COR-L47 (cell line): ENCODE measurements at places on chromosomes 12 and 14.
A peak's percentile ranks its signal among the peaks of the same experiment; 100 is the strongest.

- DNase-seq = peak; percentile 85
Observed at GRCh38 chr14:89207925-89208328, 209.1 kb downstream of the FOXN3 start.

- DNase-seq = no peak
Observed at GRCh38 chr12:108699955-108700563, 31.3 kb downstream of the CORO1C start.

- peak; percentile 43 for DNase-seq
Observed at GRCh38 chr12:52691076-52691840, 11.1 kb upstream of the KRT1 start.

- no peak for DNase-seq
Observed at GRCh38 chr14:87343652-87344051, 649.3 kb downstream of the GALC start.

GRCh38 chr12:56257491-56258067 lies 605 bp downstream of the ANKRD52 start:
- peak; percentile 33 for DNase-seq

DNA sequence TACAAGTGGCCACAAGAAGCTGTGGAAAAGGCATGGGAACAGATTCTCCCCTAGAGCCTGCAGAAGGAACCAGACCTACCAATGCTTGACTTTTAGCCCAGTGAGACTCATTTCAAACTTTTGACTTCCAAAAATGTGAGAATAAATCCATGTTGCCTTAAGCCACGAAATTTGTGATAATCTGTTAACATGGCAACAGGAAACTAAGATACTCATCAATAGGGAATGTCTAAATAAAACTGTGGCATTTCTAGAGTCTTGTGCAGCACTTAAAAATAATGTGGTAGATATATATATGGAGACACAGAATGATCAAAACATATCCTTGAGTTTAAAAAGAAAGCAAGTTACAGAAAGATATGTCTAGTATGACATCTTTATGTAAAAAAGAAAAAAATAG lies 12.0 kb downstream of the HECTD4 start:
- no peak for DNase-seq

DNA sequence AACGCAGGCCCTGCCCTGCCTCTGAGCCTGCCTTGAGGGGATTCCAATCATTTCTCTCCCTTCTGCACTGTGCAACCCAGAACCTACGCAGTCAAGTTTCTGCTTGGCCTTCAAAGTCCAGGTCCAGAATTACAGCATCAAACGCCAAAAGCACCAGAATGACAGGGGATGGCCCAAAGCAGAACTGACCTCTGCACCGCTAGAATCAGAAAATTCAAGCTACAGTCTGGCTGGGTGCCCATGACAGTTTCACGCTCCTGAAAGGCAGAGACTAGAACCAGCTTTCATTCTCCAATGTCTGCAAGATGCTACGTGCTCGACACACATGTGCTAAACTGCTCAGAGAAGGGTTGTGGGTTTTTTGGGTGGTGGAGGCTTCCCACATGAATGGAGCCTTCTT lies 4.1 kb downstream of the CLMN start:
- DNase-seq = no peak

GRCh38 chr12:103785243-103786031 lies 55.6 kb downstream of the NT5DC3 start:
- no peak for DNase-seq

DNA sequence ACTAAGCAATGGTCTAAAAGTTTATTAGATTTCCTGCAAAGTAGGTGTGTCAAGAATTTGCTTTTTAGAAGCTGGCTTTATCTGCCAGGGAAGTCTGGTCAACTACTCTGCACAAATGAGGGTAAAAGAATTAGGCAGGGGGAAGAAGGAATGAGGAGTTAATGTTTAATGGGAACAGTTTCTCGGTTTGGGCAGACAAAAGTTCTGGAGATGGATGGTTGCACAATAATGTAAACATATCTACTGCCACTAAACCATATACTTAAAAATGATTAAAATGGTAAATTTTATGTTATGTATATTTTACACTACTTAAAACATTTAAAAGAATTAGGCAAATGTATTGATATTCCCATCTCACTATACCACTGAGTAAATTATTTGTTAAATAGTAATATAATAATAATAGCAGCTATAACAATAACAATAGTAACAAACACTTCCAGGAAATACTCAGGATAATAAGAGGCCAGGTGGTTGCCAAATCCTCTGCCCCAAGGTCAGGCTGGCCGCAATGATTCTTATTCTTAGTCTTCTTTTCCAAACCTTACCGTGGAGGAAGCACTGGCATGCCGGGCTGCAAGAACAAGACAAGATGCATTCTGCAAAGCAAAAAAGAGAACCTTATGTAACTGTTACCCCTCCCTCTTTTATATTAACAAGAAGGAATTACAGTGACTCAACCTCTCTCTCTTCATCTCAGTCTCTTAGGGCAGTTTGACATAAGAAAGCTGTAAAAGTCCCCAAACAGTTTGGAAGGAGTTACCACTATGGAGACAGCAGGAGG lies 13.9 kb downstream of the CS start:
- DNase-seq = no peak

- no peak for DNase-seq
Observed at GRCh38 chr12:31323391-31324115, 2.4 kb downstream of the SINHCAF start.

DNA sequence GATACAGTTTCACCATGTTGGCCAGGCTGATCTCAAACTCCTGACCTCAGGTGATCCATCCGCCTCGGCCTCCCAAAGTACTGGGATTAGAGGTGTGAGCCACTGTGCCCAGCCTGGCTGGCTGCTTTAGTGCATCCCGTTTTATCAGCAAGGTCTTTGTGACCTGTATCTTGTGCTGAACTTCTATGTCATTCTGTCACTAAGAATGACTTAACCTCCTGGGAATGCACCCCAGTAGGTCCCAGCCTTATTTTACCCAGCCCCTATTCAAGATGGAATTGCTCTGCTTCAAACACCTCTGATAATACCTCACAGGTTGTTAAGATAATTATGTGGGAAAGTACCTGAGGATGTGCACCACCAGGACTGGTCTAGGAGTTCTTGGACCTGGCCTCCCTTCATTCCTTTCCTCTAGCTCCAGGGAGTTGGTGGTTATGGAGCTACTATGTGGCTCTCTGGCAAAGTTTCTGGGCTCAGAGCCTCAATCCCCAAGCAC lies 26.1 kb upstream of the JPH4 start:
- DNase-seq = no peak

GRCh38 chr12:50222275-50222783 lies 55.2 kb upstream of the CERS5 start:
- DNase-seq = no peak

DNA sequence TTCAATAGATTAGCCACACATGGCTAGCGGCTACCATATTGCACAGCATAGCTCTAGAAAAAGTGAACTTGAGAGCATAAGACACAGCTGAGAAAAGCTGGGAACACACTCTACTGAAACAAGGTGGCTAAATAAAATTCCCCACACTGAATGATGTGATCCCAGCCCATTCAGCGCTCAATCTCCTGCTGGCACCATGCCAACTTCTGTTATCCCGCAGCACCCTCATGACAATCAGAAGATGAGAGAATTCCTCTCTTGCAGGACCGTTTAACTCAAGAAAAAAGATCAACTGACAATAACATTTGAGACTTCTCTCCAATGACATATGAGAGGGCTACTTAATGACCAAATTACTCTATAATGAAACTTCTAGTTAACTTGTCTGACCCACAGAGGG lies 115.4 kb downstream of the ADAMTS20 start:
- DNase-seq = no peak

- DNase-seq = peak; percentile 26
Observed at GRCh38 chr12:30877105-30877875, 49.3 kb upstream of the TSPAN11 start.

- DNase-seq = no peak
Observed at GRCh38 chr14:93096691-93097322, 18.9 kb downstream of the ITPK1 start.

GRCh38 chr14:78227248-78228077 lies 57.3 kb downstream of the NRXN3 start:
- DNase-seq = no peak

- peak; percentile 86 for DNase-seq
Observed at GRCh38 chr14:37197421-37198272, at the start of gene MIPOL1. Gene MIPOL1, plus strand, starts transcription at chr14:37197937. Its CDS starts 49,952 bp downstream, at chr14:37247889.

DNA sequence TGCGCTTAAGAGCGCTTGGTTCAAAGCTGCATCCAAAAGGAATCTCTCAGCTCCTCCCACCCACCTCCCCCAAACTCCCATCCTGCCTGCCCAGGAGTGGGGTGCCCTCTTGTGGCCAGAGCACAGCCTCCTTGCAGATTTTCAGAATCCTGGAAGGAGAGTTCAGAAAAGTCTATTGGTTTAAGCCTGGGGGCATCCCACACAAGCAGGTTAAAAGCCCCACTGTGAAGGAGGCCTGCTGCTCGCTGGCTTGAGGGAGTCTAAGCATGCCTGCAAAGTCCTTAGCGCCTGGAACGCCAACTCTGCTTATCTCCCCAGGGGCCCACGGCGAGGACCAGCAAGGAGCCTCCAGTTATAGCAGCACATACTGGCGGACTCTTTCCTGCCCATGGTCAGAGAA lies 297.1 kb downstream of the KSR2 start:
- peak; percentile 35 for DNase-seq

- no peak for DNase-seq
Observed at GRCh38 chr12:92927436-92928281, 1.4 kb downstream of the EEA1 start.

DNA sequence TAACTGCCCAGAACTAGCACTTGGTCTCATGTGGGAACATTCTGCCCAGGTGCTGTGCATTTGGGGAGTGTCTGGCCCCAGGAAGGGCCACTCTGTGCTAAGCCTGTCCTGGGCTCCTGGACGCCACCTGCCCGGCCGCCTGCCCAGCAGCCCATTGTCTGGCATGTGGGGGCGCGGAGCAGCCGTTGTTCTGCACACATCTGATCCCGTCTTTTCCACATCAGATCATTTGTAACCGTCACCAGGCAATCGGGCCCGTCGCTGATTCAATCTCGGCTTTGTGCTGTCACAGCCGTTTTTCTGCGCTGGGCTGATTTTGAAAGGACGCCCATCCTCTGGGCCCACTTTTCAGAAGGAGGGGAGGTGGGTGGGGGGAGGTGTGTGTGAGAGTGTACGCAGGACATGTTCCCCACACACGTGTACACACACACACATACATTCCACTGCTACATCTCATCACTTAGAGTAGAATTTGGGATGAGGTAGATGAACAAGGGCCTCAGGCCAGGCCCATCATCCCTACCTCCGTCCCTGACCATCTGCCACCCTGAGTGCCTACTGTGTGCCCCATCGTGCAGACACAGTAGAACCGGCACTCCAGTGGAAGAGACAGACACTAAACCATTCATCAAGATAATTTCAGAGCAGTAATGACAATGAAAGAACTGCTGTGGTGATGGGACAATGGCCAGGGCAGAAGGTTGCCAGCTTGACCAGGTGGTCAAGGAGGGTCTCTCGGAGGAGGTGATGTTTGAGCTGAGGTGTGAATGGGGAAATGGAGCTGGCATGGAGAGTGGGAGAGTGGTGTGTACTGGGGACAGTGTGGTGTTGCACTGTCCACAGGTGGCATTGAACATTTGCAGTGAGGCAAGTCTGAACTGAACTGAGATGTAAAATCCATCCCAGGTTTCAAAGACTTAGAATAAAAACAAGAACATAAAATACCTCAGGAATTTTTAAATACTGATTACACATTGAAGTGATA lies 19.0 kb downstream of the FAM222A start:
- no peak for DNase-seq

DNA sequence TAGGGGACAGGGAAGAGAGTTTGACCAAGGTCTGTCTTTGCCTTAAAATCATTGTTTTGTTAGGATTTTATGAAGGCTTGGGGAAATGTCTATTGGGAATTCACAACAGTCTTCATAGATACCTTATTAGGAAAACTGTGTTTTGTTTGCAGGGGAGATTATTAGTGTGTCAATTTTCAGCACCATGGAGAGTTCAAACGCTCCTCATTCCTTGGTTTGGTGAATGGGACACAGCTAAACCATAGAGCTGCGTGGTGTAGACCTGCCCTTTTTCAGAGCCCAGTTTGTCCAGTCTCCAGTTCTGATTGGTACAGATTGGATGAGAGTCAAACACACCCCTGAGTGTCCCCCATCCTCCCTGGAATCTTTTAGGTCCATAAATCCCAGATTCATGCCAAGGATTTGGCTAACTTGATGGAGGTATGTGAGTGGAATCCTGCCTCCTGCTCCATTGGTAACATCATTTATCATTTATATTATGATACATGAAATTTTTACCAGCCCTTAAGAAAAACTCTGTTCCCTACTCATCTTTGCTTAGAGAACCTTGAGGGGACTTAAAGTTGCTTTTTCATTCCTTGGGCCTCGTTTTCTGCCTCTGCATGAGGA lies 12.0 kb downstream of the NGDN start:
- DNase-seq = no peak

- no peak for DNase-seq
Observed at GRCh38 chr14:67186789-67187584, 2.3 kb upstream of the GARIN2 start.

DNA sequence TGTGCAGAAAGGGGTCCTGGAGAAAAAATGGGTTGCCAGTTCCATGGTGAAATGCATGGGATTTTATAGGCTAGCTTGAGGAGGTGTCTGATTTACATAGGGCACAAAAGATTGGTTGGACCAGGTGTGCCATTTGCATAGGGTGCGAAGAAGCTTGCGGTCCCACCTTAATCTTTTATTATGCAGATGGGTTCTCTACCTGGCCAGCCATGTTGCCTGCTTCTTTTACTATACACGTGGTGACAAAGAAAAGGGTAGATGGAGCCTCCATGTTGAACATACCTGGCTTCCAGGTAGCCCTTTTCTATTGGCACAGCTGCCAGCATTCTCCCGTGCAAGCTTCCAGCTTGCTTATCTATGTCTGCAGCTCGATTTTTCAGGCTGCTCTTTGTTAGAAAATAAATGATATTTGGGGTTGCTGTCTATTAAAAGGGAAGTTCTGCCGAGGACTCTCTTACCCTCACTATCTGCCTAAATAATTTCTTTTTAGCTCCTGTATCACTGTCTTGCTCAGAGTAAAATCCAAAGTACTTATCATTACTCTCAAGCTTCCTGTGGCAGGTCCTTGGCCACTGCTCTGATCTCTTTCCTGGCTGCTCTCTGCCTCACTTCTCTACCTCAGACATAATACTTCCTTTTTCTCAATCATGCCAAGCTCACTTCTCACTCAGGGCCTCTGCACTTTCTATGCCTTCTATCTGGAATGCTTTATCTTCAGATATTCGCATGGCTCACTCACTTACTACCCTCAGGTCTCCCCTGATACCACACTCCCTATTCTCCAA lies 216.0 kb upstream of the DAAM1 start:
- no peak for DNase-seq
